HT1080 (cell line): ENCODE measurements at places on chromosomes 4 and X. TPM values are rescaled to one million over a fixed set of nuclear protein-coding genes. Genes with fewer than 3 reads are reported as not detected.

DNA sequence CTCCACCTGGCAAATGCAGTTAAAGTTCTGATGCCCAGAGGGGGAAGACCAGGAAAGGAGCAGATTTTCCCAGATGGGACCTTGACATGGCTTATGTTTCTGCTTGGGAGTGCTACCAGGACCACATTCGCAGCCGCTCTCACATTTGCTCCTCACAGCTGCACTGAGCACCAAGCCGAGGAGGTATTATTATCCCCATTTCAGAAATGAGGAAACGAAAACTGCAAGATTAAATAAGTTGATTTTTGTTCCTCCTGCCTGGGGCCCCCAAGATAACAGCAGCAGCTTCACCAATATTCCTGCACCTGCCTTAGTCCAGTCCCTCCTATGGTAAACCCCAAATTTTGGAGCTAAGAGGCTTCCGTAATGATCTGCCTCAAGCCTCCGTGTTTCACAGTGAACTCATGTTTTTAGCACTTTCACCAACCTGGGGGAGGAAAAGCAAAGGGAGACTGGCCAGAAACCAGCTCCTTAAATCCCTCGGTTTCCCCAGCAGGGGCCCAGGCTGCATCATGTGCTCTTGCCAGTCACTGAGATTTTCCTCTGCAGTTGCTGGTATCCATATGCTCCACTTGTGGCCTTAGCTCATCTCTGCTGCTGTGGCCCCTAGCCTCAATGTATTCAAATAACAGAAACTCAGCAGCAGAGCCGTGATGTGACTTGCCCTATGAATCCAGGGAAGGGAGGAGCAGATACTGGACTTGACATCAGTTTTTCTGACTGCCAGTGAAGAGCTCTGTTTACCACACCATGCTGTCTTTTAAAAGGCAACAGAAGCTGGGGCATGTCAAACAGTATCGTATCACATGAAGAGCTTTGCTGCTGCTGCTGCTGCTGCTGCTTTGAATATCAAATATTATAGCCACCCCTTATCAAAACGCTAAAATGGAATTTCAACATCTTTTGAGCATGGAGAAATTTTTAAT, 95.5 kb upstream of the KLHL13 start:
- no peak for DNase-seq

SPARCL1 gene
- total RNA-seq: not detected in 2 replicates

GPRASP3 gene
- 0.40 and 0.71 TPM in 2 replicates for total RNA-seq

- DNase-seq: peak; percentile 67
Measured at GRCh38 chr4:85968945-85969819, 390.7 kb downstream of the MAPK10 start.

MGAT4D gene
- not detected in 2 replicates for total RNA-seq

PDGFC gene
- total RNA-seq: 46.5 and 52.3 TPM in 2 replicates

KCNE5 gene
- total RNA-seq: 0.48 TPM in 1 of 2 replicates, not detected in the other

SORCS2 gene
- total RNA-seq: 1.6 and 5.4 TPM in 2 replicates

DNA sequence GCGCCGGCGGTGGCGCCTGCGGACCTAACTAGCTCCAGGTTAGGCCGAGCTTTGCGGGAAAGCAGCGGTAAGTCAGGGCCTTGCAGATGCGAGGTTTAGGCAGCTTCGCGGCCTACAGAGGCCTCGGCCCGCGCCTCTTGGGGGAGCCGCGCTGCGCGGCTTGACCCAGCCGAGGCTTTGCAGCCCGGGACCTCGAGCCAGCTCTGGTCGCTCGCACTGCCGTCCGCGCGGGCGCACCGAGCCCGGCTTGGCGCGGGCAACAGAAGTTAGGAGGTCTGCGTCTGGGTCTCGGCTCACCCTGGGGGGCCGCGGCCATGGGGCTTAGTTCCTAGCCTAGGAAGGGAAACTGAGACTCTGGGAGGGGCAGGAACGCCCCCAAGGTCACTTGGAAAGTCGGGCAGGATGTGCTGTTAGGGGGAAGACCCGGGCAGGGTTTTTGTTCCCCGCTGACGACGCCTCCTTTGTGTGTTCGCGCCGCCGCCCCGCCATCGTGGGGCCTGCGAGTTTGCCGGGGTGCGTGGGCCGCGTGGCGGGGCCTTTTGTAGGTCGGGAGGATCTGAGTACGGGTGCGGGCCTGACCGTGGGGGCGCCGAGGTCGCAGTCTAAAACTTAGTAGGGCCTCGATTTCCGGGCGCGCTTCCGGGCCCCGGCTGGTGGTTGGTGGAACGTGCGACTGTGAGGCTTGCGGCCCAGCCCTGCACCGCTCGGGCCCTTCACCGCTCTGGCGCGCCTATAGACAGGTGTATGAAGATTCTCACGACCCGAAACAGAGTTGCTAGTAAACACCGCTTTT, 482 bp downstream of the RNF4 start:
- peak; percentile 36 for DNase-seq

DNA sequence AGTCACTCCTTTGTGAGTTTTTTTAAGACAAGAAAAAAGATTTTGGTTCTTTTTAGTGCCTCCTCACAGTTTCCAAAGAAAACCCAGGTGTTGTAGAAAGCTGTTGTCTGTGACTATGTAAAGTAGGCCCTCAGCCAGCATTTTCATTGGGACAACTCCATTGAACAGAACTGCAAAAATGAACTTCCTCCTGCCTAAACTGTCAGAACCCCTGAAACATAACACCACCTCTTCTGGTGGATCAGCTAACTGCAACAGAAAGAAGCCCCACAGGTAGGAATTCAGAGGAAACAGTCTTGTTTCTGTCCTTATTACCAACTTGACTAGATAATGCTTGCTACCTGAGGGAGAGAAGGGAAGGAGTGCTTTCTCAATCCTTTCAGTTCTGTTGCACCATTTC, 3.4 kb upstream of the ATP11C start:
- DNase-seq: no peak

- DNase-seq: no peak
Measured at GRCh38 chr4:79638735-79639134, 230.7 kb upstream of the GK2 start.

GRCh38 chr4:78313754-78314120, 237.8 kb upstream of the ANXA3 start:
- no peak for DNase-seq
